ENCODE measurements at places on chromosomes 11 and 22.

DNA sequence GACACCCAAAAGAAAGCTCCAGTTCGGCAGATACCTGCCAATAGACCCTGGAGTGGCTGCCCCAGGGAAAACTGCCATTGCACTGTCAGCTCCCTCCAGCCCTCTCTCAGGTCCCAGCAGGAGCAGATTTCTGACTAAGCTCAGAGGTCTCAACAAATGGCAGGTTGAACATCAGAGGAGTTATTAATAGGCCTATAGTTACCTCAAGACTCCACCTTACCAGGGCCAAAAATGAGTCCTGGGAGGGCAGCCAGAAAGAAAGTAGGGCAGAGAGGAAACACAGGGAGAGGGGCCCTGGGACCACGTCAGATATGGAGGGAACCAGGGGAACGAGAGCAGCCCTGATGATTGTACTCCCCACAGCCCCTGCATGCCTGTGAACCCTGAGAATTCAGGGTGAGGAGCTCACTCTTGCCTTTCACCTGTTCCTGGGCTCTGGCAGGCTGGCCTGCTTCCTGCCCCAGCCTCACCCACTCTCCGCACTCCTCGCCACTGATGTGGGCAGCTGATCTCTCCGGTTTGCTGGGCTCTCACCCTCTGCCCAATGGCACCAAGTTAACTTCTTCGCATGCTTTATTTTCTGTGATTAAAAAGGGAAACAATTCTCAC, 4.3 kb upstream of the RGL4 start:
- DNase-seq: no peak

DNA sequence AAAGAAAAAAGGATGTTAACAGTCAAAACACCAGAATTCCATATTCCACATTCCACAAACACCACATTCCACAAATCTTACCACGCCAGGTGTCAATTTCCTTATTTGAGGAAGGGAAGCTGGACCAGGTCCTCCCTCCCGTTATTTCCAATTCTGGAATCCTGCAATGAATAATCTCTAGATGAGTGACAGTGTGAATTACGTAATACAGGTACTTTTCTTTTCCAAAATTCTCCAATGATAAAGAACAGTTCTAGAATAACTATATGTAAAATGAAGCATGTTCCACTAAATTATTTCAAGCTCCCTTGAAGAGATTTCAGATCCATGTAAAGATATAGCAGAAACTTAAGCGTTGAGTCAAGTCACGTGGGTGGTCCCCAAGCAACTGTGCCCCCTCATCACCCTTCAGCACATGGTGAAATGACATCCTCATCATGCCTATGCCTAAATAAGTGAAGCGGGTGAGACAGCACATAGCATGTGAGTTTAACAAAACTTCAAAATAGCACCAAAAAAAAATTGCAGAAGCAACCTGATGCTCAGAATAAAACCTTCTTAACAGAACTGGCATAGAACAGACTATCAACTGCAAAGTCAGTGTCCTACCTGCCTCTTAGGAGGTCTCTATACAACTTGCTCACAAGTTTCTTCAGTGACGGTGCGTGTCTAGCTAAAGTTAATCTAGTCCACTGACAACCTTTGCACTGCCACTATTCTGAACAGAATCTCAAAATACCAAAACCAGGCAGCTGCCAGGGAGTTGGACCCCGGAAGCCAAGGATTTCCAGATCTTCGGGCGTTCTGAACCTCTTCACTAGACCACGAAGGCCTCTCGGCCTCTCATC, 876 bp downstream of the NFRKB start:
- DNase-seq: no peak

DNA sequence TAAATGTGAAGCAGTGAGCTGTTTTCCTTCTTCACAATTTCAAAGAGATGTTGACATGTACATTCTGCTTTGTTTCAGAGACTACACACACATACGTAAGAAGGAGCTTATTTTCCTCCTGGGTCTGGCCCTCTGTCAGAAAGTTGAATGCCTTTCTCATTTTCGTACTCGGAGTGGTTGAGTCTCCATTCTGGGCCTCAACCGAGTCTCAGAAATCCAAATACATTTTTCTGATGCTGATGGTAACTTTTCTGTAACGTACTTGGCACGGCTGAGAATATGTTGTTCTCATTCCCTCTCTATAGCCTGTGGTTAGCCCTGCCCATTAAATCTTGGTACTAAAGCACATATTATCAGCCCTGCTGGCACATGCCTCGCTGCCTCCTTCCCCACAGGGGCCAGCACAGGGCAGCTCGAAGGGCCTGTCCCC, 25.3 kb downstream of the PARVA start:
- DNase-seq: no peak

DNA sequence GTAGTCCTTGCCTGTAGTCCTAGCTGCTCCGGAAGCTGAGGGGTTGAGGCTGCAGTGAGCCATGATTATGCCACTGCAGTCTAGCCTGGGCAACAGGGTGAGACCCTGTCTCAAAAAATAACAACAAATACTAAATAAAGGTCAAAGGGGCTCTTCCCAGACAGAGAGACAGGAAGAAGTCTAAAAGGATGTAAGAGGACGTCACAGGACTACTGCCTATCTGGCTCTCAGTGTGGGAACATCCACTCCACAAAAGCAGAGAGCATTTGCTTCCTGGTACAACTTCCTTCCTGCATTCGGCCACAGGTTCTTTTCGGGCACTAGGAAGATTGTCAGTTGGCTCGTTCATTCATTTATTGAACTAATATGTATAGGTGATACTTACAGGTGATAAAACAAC, 110.6 kb downstream of the SGSM3 start:
- DNase-seq: no peak

GRCh38 chr11:111019871-111020670, 225.5 kb upstream of the POU2AF2 start:
- DNase-seq: no peak

Measured in CD4-positive, alpha-beta T cell treated with Interleukin-12 subunit alpha and Interleukin-12 subunit beta, for 1 hour (primary cell).